Activated gamma-delta T cell treated with anti-CD3 and anti-CD28 coated beads, Interleukin-2, amount 50 U/mL, for 16 hours (primary cell): ENCODE measurements at places on chromosomes 6 and 20.

DNA sequence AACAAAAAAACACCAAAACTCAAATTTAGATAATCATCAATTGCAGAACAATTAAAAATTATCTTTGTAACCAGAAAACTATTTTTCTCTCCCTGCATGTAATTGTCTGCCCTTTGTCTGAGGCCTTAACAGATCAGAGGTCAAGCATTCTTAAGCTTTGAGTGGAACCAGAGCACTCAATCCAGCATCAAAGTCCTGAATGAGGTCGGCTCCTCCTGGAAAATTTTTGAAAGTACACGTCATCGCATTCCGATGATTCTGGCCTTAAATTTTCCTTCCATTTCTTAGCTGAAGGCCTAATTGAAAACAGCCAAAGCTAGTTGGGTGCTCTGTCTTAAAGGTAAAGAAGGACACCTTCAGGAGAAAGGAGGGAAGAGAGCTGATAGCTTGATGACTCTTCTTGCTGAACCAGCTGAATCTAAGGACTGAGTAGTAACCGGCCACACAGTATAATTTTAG, 510.2 kb upstream of the SULF2 start:
- no peak for DNase-seq

DNA sequence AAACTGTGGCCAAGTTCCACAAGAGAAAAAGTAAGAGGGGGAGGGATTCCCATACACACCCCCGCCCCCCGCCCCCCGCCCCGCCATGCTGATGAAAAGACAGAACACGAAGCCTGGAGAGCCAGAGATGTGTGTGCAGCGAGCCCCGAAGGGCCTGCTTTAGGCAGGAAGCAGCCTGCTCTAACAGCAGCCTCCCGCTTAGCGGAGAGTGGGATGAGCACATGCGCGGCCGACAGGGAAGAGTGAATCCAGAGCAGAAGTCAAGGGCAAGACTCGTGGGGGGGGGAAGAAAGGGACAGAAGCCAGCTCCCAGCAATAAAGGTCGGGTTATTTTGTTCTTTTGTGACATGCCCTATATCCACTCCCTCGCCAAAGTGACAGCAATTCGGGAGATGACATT, 67.2 kb upstream of the PTGIS start:
- no peak for DNase-seq

DNA sequence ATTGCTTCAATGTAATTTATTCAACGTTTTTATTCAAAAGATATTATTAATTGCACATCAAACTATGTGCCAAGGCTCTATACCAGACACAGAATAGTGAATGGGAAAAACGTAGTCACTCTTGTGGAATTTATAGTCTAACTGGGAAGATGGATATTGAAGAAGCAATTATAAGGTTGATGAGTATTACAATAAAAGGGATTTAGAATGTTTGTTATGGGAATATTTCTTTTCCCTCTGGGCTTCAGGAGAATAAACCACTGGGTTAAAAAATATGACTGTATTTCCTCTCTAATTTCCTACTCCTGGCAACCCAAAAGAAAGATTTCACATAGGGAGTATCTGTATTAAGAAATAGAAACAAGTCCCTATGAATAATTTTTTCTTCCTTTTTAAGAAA, 25.1 kb upstream of the UTRN start:
- no peak for DNase-seq

DNA sequence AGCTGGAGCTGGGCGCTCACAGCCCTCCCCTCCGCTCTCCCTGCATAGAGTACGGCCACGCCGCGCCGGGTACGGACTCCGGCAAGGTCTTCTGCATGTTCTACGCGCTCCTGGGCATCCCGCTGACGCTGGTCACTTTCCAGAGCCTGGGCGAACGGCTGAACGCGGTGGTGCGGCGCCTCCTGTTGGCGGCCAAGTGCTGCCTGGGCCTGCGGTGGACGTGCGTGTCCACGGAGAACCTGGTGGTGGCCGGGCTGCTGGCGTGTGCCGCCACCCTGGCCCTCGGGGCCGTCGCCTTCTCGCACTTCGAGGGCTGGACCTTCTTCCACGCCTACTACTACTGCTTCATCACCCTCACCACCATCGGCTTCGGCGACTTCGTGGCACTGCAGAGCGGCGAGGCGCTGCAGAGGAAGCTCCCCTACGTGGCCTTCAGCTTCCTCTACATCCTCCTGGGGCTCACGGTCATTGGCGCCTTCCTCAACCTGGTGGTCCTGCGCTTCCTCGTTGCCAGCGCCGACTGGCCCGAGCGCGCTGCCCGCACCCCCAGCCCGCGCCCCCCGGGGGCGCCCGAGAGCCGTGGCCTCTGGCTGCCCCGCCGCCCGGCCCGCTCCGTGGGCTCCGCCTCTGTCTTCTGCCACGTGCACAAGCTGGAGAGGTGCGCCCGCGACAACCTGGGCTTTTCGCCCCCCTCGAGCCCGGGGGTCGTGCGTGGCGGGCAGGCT, 4.6 kb downstream of the KCNK15 start:
- no peak for DNase-seq

DNA sequence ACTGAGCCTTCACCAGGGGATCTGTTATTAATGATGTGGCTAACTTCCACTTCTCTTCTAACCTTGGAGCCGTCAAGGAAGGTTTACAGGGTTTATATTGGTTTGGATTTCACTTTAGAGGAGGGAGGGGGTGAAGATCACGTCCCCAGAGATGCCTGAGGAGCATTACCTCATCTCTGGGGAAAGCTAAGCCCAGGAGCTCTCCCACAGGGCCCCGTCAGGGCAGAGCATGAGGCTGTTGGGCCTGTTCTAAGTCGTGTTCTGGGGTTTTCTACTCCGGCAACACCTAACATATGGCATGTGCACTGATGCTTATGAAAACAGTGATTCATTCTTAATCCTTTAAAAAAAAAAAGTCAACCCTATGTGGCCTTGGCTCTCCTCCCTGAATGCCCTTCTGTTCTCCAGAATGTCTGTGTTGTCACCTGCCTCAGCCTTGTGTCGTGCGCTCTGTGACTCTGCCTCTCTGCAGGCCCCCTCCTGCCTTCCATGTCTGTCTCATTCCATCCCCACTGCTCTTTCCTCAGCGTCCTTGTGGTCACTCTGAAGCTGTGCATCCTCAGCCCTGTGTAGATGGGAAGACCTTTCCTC, 97.4 kb upstream of the JARID2 start:
- no peak for DNase-seq

DNA sequence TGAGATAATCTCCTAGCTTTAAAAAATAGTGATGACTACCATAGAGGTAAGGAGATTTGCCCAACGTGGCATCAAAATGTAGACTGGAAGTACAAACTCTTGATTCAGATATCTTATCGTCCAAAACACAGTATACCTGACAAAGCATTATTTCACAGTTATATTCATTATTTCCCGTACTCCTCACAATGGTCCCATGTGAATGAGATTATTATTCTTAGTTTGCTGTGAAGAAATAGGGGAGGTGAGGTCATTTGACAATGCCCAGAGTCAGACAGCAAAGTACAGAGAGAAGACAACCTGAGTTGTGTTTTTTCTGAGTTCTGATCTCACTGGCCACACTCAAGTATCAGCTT, 1.2 kb upstream of the TFB1M start:
- no peak for DNase-seq

DNA sequence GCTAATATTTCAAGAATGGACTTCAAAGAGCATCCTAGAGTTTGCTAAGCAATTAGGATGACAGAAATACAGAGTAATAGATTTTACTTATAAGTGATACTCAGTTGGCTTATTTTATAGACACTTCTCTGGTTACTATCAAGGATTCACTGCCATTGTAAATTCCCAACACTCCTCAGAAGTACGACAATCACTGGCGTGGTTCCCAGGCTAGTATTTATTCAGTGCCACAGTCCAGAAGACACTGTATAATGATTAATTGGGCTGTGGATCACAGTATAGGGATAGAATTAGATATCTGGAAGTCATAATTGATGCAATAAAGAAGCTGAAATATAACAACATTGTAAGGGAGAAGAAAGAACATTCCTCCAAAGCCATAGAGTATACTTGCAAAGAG, 15.7 kb downstream of the MANEA start:
- DNase-seq = no peak

GRCh38 chr6:115896538-115897129, 164.1 kb downstream of the FRK start:
- no peak for DNase-seq

DNA sequence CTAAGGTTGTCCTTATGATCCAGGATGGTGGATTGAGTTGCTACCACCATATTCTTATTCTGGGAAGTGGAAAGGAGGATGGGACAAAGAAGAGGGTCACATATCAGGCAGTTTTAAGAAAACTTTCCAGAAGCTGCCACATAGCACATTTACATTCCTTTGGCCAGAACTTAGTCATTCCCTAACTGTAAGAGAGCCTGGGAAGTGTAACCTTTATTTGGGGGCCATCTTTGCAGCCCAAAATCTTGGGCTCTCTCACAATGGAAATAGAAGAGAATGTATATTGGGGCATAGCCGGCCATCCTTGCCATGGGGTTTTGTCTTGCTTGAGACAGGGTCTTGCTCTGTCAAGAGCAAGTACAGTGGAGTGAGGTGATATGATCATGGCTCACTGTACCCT, 8.4 kb downstream of the ZNF341 start:
- no peak for DNase-seq

DNA sequence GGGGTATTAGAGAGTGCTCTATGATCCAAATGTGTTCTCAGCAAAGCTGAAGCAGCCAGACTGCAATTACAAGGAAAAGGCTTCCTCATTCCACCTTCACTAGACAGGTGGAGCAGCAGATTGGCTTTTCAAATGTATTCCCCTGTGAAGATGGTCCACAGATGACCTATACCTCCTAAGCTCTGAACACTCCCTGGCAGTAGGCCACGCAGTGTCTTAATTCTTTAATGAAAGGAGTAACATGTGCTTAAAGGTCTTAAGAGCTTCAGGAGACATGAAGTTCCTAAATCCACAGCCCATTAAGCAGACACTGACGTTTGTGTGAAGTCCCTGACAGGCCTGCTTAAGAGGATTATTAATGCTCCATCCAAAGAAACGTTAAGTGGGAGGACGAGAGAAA, 138.9 kb upstream of the NUP153 start:
- DNase-seq = no peak

DNA sequence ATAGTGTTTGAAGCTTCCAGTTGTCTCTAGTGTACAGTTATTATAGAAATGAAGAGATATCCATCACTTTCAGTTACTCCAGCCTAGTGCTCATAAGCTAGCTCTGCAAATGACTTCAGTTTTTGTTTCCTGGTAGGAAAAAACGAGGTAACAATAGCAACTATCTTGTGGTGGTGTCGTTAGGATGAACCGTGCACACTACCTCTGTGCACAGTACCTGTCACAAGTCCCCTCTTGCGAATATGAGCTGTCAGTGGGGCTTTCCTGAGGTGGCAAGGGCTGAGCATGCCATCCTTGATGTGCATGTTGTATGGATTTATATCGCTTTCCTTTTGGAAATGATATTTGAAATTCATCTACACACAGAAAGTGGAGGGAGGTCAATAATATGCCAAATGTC, 151.8 kb downstream of the ARID1B start:
- no peak for DNase-seq

DNA sequence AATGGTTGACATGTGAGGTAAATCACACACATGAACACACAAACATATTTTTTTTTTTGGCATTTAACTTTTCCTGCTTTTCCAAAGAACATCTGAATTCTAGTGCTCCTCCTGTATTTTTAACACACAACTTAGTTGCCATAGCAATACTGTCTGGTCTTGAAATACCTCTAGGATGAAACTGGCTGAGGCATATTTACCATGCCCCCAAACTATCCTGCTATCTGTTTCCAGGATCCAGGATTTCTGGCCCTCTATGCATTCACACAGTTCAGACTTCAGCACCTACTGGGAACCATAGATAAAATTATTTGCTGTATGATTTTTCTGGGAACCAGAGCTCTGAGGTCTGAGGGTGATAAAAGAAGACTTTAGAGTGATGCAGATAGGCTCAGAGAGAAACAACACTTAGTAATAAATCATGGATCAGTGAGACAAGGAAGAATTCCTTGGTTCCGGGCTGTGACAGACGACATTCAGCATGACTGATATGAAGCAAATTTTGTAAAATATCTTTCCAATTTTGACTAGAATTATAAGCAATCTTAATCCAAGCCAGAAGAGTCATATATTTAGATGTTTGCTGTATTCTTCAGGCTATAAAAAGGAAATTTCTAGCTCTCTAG, 359.7 kb downstream of the BTBD9 start:
- no peak for DNase-seq

DNA sequence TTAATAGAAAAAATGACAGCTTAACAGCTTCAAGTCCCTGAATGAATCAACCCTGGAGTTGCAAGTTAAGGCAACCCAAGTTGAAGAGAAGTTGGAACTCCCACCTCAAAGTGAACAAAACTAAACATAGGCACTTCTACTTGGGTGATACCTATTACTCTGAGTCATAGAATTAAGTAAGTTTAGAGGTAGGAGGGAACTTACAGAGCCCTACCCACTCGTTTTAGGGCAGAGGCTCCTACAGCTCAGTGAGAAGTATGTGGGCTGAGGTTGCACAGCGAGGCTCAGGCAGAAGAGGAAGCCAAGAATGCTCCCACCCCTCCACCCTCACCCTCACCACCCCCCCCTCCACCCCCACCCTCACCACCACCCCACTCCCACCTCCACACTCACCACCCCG, 42.2 kb downstream of the NFATC2 start:
- no peak for DNase-seq

DNA sequence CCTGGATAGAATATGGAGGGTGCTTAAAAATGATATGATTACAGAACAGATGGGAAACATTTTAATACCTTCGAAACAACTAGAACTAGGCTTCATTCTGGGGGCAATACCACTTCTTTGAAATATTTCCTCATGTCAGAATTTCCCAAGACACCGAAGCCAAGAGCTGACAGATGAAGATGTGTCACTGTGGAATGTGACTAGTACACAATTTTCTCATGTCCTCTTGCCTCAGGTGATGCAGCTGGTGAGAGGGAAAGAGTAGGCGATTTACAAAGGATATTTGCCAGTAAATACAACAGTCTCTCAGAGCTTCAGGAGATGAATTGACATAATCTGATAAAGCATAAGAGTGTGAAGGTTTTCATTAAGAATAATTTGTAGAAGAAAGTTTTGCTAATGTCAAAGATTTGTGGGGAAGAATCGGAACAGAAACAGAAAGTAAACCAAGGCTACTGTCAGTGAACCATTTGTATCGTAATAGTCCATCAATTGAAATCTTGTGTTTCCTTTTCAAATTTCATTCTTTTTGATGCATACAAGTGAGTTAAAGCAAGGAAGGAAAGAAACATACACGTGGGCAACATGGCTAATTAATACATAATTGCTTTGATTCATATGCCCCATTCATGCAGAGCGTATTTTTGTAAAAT, 164.7 kb upstream of the CCN2 start:
- no peak for DNase-seq
